Stimulated activated CD8-positive, alpha-beta memory T cell treated with anti-CD3 and anti-CD28 coated beads, Interleukin-15, amount 100 ng/mL, for 4 hours (primary cell): ENCODE measurements at places on chromosomes 2 and 18.

DNA sequence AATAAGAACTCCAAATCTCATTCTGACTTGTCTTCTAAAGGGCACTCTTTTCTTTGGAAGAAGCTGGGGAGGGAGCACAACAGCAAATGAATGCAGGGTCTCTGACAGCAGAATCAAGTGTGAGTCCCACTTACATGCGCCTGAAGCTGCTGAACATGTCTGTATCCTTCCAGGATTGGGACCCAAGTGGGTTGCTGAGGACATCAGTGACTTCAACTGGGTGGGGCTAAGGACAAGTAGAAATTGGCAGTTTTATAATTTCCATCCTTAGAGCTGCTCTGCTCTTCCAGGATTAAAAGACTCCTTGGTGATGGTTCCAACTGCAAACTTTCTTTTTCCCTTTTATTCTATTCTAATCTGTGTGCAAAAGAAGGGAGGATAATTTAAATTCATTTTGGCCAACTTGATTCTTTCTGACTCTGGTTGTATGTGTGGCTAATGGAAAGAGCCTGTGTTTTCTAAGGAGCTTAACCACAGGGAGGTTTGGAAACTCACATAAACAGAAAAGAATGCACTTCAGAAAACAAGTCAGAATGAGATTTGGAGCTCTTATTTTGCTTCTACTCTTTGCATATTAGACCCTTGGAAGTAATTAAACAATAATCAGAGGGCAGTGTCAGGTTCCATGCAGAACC lies 20.6 kb downstream of the ANTXR1 start:
- DNase-seq = no peak

DNA sequence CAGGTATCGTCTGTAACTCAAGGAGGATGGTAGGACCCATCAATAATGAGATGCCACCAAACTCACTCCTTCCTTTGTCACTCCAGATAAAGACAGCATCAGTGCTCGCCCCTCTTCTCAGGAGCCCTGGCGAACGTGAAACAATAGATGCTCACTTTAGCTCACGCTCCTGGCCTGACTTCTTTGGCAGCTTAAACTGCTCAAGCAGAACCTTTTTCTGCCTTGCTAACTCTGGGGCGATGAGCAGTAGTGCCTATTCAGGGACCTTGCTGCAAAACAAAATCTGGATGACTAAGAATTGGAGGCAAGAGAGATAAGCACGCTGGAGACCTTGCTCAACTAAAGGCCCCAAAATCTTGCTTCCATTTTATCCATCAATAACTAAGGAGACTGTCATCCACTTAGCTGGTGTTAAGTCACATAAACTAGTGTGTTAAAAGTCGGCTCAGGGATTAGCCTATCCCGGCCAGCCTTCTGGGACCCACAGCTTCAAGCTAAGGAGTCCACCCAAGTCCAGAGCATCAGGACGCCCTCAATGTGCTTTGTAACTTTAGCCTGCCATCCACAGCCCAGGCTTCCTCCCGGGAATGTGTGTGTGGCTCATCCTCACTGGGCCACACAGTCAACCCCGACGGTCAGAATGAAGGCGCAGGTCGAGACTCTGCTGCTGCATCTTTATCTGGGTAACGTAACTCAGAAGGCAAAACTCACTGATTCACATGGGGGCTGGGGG lies 38.9 kb downstream of the ZNF516 start:
- DNase-seq = no peak

- no peak for DNase-seq
These were observed 251.4 kb upstream of the TCF4 start for GRCh38 chr18:55839343-55839742.

GRCh38 chr2:44102790-44103562 lies 65.7 kb upstream of the PPM1B start:
- DNase-seq = no peak

GRCh38 chr2:54384301-54385203 lies 71.6 kb upstream of the SPTBN1 start:
- DNase-seq = no peak

DNA sequence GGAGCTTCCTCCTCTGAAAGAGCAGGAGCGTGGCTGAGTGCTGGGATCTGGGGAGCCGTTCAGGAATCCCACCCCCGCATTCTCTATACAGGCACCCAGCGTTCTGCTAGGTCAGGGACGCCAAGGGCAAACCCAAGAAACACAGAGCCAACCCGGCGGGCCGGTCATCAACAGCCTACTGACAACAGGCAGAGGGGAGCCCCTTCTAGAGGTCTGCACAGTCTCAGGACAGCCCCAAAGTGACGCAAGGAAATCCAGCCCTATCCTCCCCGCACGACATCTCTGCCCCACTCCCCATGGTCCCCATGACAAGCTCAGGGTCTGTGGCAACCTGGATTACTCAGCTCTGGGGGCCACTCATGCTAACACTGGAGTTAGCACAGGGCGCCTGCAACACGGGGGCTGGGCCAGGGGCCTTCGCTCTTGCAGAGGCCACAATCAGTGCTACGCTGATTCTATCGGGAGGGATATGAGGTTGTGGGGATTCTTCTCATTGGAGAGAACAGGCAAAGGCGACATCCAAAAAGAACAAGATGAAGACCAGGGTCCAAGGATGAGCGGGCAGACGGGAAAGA lies 81.6 kb downstream of the PXDN start:
- no peak for DNase-seq

DNA sequence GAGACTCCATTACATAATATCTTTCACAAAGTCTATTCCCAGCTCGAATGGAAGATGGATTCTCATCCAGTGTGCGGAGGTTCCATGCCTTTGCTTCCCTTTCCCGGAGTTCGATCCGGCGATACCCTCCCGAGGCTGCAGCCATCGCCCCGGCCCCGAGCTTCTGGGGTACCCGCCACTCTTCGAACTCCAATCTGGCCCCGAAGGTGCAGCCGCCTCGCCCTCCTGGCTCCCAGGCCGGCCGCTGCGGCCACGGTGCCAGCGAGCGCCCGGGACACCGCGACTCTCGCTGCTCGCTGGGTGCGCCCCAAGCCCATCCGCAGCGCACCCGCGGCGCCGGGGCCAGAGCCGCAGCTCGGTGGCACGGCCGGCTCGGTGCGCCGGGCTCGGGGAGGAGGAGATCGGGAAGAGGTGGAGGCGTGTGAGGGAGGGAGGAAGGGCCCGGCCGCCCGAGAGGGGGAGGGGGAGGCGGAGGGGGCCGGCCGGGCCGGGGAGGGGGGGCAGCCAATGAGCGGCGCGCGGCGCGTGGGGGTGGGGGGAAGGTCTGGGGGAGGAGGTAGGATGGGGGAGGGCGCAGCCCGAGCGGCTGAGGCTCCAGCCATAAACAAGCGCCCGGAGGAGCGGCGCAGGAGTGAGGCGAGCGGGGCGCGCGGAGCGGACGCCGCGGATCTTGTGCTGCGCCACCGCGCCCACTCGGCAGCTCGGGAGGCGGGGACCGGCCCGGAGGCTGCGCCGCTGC lies at the start of gene CRIM1:
Gene CRIM1, plus strand, starts transcription at position 628 of the 739 bp plus-strand sequence. CDS start 515 bp downstream, outside the sequence.
- peak; percentile 57 for DNase-seq

- DNase-seq = no peak
These were observed 15.4 kb downstream of the HK2 start for GRCh38 chr2:74849228-74849892.

- no peak for DNase-seq
These were observed 101.9 kb downstream of the CDH20 start for GRCh38 chr18:61435064-61435652.

DNA sequence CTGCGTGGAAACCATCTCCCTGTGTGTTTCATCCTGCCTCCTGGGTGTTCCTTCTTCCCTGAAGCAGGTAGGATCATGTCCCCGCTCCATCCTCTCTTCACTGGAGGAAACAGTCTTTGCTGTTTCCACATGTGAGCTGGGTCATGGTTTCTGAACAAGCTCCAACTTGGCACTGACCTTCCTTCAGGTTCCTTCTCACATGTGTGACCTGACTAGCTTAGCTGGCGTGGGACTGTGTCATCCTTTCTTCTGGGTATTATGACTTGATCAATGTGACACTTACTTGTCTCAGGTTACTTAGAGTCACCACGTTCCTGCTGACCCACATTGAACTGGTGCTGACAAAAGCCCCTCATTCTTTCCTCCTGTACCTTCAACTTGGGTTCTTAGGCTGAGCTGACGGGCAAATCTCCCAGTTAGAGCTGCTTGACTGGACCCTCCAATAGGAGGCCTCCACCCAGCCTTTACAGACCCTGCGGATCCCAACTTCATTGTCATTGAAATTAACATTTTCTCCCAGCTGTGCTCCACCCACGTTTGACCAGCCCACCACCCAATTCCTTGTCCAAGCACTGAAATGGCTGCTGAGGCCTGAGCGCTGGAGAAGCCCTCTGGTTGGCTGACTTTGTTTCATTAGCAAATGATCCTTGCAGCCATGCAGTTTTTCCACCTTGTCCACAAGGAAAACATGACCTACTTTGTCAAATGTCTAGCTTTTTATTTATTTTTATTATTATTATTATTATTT lies 128.1 kb downstream of the DDX1 start:
- DNase-seq = no peak

- DNase-seq = no peak
These were observed 131.0 kb downstream of the PHLPP1 start for GRCh38 chr18:62846313-62846712.

- DNase-seq = no peak
These were observed 131.3 kb upstream of the TWIST2 start for GRCh38 chr2:238716585-238716984.

GRCh38 chr2:212381428-212382102 lies 157.0 kb downstream of the ERBB4 start:
- DNase-seq = no peak

- DNase-seq = no peak
These were observed 25.7 kb downstream of the TGOLN2 start for GRCh38 chr2:85302121-85302520.

GRCh38 chr2:70354264-70354949 lies 52.5 kb upstream of the FAM136A start:
- DNase-seq = no peak

DNA sequence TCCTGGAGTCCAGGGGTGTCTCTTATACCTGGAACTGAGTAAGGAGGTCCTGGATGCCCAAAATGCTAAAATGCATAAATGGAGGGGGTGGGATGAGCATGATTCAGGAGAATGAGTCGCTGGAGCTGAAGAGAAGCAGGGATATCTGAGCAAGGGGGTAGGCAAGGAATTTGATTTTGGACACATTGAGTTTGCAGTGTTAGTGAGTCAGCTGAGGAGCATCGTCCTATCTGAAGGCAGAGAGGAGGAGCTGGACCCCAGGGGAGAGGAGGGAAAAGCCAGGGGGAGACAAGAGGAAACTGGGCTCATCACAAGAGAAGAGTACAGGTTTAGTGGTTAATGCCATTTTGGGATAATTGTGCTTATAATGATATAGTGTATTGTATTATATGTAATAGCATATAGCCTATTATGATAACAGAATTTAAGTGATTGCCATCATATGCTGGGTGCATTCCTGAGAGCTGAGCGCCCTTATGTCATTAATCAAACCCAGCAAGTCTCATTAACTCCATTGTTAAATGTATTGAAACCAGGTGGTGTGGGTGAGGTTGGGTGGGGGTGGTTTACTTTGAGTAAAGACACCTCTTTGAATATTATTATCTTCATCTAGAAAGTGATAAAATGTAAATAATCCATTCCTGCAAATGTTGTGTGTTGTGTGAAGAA lies 12.4 kb downstream of the EHD3 start:
- no peak for DNase-seq
